ENCODE measurements at places on chromosomes 7 and 10.

DNA sequence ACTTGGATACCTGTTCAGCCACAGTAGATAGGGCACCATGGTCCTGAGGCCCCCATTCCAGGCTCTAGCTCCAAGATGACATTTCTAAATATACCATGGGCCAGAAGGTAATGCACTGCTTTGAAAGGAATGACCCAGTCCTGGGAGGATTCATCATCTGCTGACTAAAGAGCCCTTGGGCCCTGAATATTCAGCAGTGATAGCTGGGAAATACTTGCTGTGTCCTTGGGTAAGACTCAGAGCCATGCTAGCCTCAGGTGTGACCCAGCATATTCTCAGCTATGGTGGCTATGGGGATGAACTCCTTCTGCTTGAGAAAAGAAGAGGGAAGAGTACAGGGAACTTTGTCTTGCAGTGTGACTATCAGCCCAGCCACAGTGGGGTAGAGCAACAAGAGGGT, 21.3 kb upstream of the AGR2 start:
- DNase-seq: no peak

DNA sequence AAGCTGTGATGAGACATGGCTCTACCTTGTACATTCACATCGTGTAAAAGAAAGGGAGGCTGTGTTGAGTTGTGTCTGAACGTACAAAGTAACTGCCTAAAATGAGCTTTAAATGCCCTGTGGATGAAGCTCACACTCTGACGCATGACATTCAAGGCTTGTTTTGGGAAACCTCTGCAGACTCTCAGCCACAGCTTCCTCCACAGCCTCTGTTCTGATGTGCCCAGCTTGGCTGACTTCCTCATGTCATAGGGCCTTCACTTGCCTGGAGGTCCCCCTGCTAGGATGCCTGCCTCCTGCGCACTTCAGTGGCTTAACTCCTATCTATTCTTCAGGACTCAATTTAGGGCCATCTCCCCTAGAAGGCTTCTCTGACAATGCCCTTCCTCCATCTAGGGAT, 230.0 kb upstream of the HABP2 start:
- DNase-seq: no peak

- no peak for DNase-seq
These were observed 583.0 kb upstream of the COBL start for GRCh38 chr7:51899611-51900010.

DNA sequence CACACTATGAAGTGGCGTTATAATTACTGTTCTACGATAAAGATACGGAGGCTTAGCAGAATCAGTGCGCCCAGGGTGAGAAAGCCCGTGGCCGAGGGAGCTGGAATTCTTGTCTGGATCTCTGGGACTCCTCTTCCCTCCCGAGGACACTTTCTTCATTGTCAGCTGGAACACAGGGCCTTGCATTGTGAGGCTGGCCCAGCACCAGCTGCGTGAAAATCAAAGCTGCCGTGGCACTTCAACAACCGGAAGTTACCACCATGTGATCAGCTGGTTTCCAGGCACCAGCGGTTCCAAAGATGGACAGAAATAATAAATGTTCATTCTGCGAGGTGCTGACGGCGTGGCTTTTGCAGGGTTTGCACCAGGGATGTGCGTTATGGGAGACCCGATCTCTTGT, 234.0 kb upstream of the PITRM1 start:
- DNase-seq: no peak

DNA sequence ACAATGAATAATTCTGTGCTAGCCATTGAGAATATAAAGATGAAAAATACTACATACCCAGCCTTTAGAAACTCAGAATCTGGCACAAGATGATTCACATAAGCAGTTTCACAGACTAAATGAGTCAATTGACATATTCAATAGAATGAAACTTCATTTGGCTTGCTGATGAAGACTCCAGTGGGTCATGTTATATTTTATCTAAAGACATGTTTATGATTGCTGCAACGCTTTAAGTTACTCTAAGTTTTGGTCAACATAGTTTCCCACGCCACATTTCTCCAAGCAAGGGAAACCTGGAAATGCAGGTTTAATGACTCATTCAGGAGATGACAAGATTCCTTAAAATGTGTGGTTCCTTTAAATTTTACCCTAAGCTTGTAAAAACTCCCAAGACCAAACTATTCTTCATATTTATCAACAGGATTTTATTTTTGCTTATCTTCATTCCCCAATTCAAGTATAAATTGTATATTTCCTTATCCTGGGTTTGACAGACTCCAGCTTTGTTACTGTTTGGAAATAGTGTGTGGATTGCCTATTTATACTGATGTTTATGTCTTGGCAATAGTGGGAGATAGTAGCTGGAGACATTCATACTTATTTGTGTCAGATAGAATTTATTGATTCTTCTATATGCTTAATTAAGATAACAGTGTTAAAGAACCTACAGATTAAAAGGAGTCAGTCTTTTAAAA, 6.6 kb downstream of the SEMA3A start:
- no peak for DNase-seq

DNA sequence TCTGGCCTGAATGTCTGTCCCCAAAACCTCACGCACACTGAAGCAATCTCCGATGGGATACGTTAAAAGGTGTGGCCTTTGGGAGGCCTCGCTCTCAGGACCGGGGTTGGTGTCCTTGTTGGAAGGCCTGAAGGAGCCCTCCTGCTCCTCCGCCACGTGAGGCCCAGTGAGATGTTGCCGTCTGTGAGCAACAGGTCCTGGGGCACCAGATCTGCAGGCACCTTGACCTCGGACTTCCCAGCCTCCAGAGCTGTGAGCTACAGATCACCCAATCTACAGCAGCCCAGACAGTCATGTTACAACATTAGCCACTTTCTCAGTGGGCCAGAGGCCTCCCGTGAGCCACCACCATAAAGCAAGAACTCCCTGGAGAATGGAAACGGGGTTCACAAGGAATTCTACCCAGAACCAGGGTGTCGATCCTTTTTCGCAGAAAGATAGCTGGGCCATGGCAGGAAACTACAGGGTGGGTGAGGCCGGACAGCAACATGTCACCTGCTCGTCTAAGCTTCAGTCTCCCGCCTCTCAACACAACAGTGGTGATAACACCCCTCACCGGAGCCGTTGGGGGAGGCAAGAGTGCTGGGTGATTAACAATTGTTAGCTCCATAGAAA, 87.0 kb downstream of the DIP2C start:
- no peak for DNase-seq

GRCh38 chr7:74344786-74345185, 55.6 kb downstream of the CLIP2 start:
- DNase-seq: no peak

DNA sequence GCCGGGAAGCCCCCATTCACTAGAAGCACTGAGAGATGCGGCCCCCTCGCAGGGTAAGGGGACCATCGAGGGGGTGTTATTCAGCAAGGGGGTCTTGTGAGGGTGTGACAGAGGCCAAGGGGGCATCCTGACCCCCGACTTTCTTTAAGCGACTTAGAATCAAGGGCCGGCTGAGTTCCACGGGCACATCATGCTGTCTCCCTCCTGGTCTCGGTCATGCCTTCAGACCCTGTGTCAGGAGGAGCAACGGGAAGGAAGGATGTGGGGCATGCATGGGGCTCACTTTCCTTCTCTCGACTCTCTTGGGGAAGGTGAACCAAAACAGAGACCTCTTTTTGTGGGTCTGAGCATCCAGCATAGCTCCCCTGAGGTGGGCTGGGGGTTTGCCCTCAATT, 2.5 kb downstream of the ACSL5 start:
- DNase-seq: no peak

- DNase-seq: no peak
These were observed 29.9 kb downstream of the SRRM3 start for GRCh38 chr7:76231583-76231982.

DNA sequence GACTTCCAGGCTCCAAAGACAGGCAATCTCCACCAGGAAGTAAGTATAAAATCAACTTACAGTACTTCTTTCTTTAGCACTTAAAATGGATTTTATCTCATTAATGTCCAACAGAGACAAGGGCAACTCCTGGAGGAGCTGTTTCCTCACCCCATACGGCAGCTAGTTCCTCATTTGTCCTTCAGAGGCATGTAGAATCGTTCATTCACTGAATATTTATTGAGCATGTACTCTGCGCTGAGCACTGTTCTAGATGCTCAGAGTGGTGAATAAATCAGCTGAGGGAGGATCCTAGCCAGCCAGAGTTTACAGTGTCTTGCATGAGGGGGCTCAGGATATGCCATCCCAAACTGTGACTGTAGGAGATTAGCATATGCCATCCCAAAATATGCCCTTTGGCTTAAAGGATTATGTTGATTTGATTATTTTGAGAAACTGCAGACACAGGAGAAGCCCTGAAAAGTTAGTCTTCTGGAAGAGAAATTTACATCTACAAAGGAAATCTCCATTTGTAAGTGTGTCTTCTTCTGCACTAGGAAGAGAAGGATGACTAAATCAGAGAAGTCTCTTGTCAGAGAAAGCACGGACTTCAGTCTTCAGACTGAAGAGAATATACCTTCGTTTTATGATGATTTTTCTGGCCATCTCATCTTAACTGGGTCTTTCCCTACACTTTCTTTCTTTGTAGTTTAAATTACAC, 66.9 kb downstream of the BAMBI start:
- no peak for DNase-seq

GRCh38 chr7:142796001-142796500, 25.3 kb downstream of the PRSS2 start:
- DNase-seq: no peak

GRCh38 chr10:118171861-118172260, 125.1 kb upstream of the RAB11FIP2 start:
- DNase-seq: no peak

DNA sequence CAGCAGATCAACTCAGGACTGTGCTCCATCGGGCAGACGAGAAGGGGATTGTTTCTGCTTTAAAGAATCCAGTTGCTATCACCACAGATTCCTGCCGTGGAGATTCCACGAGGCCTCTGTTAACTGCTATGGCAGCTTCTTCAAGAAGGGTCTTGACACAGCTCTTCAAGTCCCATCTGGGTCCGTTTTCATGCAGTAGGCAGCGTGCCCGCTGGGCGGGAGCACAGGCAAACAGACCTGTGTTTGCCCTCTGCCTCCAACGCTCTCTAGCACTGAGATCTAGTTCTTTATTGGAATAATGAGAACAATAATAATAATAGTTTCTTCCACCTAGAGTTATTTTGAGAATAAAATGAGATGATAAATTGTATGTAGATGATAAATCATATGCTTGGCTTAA, 127.2 kb upstream of the SP8 start:
- DNase-seq: no peak

- no peak for DNase-seq
These were observed 269.9 kb upstream of the PITRM1 start for GRCh38 chr10:3442451-3442990.

- DNase-seq: no peak
These were observed 431.3 kb downstream of the GALNT17 start for GRCh38 chr7:71563276-71563675.

DNA sequence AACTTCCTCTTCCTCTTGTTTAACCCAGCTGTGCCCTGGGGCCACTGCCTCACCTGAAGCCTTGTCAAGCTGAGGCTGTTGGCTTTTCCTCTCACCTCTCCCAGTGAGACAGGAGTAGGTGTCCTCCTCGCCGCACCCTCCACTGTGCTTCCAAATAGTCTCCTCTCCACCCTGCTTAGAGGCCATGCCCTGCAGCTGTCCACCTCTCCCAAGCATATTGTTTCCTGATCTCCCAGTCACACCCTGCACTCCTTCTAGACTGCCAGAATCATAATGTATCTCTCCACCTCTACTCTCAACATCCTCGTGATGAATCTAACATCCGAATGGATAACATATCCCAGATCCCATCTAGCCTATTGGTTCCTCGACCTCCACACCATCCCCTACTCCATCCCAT, 196.3 kb upstream of the GHITM start:
- DNase-seq: no peak

GRCh38 chr7:70540641-70541040, 591.3 kb upstream of the GALNT17 start:
- DNase-seq: no peak

GRCh38 chr7:117249696-117250095, 73.2 kb downstream of the WNT2 start:
- no peak for DNase-seq

DNA sequence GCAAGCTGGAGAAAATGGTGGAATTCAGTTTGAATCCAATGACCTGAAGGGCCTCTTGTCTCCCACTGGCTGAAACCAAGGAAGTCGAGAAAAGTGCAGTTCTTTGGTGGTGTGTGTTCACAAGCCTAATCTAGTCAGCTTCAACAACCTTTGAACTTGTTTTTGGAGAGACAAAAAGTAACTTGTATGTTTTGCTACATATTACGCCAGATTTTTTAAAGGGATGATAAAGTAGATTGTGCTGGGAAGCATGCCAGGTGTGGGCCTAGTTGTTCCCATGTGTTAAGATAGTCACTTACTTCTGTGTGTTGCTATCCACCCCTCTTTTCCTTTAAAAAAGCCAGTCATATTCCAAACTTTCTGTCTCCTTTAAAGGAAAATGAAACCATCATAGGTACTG, 79.7 kb upstream of the FAM3C start:
- DNase-seq: no peak

GRCh38 chr7:106239406-106239805, 45.4 kb downstream of the NAMPT start:
- no peak for DNase-seq

DNA sequence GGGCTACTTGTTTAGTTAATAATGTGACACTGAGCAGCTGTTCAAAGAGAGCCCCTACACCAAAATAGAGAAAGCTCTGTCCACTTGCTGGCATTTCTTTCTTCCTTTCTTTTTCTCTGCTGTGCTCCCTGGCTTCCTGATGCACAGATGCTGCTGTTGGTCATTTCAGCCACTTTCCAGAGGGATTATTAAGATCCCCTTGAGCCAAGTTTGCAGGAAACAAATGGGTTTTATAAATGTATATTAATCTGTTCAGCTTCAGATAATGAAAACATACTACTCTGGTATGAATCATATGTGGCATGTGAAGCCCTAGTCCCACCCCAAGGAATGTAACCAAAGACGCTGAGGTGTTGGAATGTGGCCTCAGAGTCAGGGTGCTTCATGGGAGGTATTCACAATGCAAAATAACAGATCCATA, 638.2 kb upstream of the FZD8 start:
- no peak for DNase-seq

All from NCI-H1092 treated with DMSO at 0.1 percent for 48 hours (cell line).